ENCODE measurements at places on chromosomes 1 and 21.

DNA sequence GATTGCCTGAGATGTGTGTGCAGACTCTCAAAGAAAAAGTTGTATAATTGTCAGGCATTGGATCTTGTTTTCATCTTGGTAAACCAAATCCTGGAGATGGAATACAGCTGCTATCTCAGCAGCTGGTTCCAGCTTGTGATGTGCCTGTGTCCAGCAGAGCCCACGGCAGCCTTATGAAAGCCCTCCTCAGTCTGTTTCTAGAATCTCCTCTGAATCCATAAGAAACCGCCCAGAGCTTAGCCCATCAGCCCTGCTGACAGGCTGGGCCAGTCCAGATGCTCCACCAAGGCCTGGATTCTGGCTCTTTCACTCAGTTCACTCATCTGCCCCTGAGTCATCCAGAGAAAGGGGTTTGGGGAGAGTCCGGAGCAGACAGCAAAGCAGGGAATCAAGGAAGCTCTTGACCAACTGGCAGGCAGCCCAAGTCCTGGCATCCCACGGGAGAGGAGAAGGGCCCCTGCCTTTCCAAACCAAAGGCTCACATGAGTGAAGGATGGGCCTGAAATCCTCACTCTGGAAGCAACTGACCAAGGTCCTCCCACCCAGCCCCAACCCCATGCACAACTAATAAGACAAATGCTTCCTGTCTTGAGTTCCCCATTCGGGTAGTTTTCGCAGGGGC lies 45.7 kb downstream of the NAV1 start:
- DNase-seq, result no peak

DNA sequence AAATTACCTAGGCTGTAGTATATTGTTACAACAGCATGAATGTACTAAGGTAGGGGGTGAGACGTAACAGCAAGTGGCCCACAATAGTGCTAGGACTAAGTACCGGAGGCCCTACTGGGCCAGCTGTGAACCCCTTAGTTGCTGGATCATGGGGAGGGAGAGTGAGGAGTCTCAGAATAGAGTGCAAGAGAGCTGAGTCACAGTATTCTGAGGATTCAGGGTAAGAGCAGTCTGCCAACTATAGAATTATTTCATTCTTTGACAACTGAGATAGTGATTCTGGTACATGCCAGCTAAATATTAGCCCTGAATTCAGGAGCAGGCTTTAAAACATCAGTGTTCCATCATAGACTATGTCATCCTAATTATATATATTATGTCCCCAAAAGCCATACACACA lies 218.7 kb downstream of the TM2D1 start:
- DNase-seq, result no peak

GRCh38 chr1:3026581-3027391 lies 5.5 kb downstream of the ACTRT2 start:
- no peak for DNase-seq

- DNase-seq, result no peak
Observed at GRCh38 chr1:182338806-182339370, 52.7 kb downstream of the GLUL start.

- no peak for DNase-seq
Observed at GRCh38 chr1:110348050-110348449, 8.9 kb downstream of the RBM15 start.

DNA sequence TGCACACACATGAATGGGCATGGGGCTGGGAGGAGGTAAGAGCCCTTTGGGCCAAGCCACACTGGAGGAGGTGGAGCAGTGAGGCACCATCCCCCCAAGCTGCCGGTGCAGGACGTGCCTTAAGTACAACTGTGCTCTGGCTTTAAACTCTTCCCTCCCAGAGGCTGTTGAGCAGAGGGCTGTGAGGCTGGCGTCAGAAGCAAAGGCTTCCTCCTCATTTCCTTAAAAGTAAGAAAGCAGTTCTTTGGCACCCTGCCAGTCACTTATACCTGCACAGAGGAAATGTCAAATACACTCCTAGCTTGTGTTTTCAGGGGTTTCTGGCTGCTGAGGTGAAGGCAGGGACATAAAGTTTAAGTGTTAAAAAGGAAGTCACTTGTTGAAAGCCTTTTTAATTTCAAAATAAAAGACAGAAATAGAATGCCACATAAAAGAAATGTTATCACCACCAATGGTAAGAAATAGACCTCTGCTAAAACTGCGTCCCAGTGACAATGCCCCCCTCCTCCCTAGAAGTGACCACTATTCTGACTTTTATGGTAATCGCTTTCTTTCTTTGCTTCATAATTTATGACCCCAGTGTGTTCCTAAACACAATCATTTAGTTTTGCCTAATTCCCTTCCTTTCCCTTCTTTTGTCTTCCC lies 33.0 kb downstream of the LAMC2 start:
- no peak for DNase-seq

- no peak for DNase-seq
Observed at GRCh38 chr1:57908147-57908890, 484.5 kb upstream of the DAB1 start.

DNA sequence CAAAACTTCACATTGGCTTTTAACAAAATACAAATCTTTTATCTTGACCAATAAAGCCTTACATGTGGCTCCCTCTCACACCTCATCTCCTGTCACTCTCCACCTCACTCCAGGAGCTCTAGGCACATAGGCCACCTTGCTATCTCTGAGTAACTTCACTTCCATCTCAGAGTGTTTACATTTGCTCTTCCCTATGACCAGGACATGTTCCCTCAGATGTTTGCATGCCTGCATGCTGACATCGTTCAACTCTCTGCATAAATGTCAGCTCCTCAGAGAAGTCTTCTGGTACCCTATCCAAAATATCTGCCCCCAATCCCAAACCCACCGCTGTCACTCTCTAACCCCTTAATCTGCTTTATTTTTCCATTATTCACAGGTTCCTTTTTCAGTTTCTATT lies 110.9 kb downstream of the TOMM20 start:
- DNase-seq, result no peak

Data from anterior cingulate cortex (tissue), 58 donors.